ENCODE measurements at places on chromosomes 11 and 22.
A peak's percentile ranks its signal among the peaks of the same experiment; 100 is the strongest.

DNA sequence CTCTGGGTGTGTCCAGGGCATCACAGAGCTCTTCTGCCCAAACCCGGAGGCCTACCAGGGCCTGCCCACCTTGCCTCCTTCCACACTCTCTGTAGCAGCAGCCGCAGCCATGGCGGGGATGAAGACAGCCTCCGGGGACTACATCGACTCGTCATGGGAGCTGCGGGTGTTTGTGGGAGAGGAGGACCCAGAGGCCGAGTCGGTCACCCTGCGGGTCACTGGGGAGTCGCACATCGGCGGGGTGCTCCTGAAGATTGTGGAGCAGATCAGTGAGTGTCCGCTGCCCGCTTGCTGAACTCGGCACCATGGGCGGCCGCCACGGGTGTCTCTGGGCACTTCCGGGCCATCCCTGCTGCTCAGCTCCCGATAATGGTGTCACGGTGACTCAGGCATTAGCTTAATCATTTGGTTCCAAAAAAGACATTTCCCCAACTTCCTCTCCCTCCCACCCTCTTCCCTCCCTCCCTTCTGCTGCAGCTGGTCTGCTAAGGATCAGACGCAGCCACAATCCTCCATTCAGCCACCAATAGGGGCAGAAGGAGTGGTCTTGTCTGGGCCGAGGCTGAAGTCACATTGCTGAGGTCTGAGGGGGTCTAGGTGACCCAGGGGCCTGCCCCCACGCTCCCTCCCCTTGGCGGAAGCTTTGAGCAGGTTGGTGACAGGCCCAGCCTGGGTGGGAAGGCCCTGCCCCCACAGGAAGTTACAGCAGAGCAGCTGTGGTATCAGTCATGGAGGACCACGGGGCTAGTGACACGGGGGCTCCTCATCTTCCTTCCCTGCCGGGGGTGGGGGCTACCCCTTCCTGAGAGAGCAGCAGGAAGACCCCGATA, 950 bp downstream of the FERMT3 start:
- DNase-seq = peak; percentile 51

DNA sequence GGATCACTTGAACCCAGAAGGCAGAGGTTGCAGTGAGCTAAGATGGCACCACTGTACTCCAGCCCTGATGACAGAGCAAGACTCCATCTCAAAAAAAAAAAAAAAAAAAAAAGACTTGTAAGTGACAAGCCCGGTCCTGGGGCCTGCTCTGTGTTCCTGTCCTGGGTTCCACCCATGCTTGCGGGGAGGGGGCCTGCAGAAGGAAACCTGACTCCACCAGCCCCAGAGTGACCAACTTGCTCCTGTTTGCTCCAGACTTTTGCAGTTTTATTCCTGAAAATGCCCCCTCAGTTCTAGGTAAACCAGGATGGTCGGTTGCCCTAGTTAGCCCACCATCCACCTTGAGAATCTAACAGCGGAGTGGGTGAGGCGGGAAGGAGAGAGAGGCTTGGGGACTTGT, 10.1 kb upstream of the LRP5 start:
- no peak for DNase-seq

- DNase-seq = no peak
These were observed 38.8 kb upstream of the POLA2 start for GRCh38 chr11:65223011-65223410.

GRCh38 chr22:35367331-35367886, 13.5 kb upstream of the HMOX1 start:
- no peak for DNase-seq

DNA sequence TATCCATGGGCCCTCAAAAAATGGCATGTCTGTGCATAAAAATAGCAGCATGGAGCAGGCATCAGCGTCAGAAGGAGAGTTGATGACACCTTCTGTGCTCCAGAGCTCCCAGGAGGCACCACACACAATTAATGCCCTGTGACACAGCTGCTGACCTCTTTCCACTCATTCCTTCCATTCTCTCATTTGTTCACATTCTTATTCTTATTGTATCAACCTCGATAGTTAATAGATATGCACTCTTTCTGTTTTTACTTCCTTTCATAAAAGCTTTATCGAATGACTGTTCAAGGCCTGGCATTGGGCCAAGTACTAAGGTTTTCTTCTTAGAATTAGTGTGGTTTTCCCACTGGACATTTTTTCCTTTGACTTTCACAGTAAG, 266.0 kb upstream of the MTNR1B start:
- no peak for DNase-seq

GRCh38 chr22:25451480-25452114, 112.9 kb upstream of the GRK3 start:
- no peak for DNase-seq

DNA sequence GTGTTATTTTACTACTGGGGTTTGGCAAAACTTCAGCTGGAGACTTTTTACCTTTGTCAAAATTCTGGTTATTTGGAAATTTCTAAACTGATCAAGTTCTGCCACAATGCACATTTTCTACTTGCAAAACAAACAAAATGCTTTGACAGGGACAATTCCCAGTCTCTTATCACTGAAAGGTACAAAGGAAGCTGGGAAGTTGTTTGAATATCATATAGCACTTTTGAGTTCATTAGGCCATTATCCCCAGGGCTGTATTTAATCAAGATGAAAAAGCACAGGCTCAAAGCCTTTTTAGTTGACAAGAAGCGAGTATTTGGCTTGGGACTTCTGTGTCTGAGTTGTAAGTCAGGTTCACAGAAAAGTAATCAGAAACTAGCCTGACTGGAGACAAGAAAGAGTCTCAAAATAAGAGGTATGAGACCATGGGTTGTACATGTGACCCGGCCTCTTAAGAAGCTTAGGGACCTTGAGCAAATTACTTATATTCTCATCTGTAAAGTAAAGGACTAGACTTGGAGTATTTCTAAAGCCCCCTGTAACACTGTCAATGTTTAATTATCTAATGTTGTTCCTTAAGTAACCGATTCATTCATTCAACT, 2.9 kb upstream of the HORMAD2 start:
- no peak for DNase-seq
